T-helper 1 cell (primary cell): ENCODE measurements at places on chromosomes 12 and 14.

DNA sequence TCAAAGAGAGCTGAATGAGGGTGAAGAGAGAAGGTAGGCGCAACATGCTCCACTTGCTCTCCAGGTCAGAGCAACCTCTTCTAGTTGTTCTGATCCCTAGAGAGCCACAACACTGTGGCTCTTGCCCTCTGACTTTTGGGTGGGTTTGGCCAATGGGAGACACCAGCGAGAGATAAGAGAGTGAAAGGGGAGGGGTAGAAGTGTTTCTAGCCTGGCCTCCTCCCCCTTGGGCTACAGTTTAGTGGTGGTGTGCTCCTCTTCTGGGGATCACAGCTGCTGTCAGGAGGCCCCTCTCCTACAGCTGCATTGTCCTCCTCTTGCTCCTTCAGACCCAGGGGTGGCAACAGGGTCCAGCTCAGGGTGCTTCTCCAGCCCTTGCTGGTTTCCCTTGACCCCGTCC lies 454.8 kb downstream of the FUT8 start:
- no peak for DNase-seq

DNA sequence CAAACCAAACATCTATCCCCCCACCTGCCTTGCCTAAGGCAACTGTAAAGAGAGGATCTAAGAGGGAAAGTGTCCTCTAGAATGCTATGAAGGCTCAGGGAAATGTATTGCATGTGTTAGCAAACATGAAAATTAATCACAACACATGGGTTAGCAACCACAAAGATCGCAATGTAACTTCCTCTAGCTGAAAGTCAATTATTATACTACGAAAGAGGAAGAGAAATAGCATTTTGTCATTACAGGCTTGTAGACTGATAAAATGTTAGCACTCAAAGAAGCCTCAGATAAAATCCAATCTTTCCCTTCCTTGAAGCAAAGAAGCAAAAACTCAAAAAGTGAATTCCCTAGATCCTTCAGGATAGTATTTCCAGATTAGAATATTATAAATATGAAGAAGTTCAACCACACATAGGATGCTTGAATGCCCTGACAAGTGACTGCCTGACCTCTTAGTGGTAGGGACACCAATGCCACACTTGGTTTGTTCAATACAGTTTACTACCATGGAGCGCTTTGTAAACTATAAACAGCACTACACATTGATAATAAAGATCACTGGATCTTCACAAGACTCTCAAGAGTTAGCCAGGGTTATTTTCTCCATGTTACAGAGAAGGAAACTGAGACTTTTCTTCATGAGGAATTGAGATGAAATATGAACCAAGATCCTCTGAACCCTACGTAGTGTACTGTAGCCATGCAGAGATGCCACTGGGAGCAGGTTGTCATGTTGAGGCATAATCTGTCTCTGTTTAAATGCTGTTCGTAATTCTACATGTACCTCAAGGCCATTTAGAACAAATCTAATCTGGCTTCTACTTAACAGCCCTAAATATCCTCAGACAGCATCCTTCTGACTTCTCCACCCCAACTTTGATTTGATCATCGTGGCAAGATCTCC lies 100.7 kb downstream of the ITPR2 start:
- DNase-seq = no peak

- DNase-seq = no peak
Measured at GRCh38 chr12:57106021-57106708, 5.0 kb downstream of the STAT6 start.

DNA sequence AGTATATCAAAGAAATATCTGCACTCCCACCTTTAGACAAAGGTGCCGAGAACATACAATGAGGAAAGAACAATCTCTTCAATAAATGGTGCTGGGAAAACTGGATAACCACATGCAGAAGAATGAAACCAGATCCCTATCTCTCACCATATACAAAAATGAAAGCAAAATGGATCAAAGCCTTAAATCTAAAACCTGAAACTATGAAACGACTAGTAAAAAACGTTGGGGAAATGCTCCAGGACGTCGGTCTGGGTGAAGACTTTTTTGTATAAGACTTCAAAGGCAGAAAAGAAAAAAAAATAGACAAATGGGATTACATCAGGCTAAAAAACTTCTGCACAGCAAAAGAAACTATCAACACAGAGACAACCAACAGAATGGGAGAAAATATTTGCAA lies 83.8 kb downstream of the PPM1A start:
- DNase-seq = peak; percentile 24

- DNase-seq = peak; percentile 73
Measured at GRCh38 chr14:61034416-61035120, 53.5 kb downstream of the SLC38A6 start.

DNA sequence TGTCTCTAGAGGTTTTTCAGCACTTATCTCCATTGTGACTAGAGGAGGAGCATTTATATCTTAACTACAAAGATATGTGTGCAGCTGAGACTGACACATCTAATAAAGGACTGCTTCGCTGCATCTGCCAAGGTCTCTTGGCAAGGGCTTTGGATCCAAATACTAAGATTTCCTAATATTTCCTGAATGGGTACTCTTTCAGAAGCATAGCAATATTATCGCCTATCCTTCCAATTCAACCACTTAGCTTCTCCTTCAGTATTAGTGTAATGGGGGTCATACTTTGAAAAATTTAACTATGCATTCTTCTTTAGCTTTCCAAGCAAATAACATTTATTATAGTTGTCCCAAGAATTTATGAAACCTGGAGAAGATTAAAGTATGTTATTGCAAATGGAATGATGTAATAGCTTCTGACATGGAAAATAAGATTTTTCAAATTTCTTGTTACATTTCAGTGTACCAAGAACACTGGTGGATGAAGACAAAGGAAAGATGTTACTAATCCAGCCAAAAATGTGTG lies 243.0 kb upstream of the PDE3A start:
- DNase-seq = no peak

DNA sequence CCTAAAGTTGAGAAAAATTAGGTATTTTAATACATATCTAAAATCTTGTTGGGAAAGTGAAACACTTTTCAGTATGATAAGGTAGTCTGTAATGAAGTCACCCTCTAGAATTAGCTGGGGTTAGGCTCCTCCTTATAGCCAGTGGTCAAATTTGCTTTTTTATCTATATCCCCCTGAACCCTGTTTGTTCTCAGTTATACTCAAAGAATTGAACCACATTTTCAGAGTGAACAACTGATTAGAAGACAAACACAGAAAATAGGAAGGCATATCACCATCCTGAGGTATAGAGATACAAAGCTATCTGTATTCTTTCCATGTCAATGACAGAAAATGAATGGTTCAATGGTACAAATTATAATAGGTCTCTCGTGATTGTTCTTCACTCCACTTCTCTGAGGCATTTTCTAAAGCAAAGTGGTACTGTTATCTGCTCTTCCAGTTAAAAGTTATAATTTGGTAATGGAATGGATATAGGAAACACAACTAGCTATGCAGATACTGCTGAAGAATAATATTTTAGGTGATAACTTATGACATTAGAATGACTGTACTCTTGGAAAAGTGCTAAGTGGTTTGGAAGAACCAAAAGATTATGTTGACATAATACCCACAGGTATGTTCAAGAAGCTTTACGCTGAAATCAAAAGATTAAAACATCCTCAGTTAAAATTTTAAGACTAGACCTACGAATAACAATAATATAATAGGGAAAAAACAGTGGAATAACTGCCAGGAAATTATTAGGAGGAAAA lies 27.6 kb downstream of the WASHC3 start:
- no peak for DNase-seq

DNA sequence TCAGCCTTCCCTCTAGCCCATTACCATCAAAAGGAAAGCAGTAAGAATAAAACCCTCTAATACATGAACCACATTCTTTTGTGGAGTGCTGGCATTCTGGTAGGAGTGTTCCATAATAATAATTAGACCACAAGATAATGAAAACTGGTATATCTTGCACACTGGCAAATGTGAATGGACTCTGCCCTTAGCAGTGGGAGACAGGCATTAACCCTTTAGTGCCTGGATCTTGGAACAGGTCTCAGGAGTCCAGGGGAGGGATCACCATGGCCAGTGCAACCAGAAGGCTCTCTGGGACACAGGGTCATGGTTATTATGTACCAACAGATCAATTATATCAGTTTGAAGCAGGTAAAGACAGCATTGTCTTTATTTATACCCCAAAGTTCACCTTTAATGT lies 387.5 kb upstream of the TMPO start:
- DNase-seq = no peak

DNA sequence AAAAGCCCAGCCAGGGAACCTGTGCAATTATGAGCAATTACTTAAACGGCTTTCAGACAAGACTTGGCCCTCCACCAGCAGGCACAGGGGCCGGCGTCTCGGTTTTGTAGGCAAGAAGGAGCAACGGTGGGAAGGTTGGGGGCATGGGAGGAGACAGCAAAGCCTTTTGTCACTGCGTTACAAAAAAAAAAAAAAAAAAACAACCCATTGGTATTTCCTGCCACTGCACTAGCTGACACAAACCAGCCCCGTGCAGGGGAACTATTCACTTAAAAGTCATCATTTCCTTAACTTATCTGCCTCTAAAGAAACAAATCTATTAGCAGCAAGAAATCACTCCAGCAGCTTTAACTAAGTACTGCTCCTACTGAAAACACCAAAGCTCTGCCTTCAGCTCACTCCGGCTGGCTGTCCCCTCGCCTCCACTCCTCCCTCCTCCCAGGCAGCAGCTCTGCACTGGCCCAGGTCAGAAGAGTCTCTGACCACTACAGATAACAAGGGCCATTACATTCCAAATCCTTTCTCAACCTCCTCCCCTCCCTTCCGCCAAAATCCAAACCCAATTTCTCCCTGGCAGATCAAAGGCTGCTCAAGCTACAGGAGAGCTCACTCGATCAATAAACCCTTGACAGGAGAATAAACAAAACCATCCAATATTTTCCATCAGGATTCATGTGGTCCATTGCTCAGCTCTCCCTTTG lies 105.2 kb upstream of the CDKN3 start:
- no peak for DNase-seq

- no peak for DNase-seq
Measured at GRCh38 chr14:32249780-32250179, 46.7 kb upstream of the RNU6-8 start.

- DNase-seq = no peak
Measured at GRCh38 chr12:89493670-89494302, 30.8 kb downstream of the GALNT4 start.

DNA sequence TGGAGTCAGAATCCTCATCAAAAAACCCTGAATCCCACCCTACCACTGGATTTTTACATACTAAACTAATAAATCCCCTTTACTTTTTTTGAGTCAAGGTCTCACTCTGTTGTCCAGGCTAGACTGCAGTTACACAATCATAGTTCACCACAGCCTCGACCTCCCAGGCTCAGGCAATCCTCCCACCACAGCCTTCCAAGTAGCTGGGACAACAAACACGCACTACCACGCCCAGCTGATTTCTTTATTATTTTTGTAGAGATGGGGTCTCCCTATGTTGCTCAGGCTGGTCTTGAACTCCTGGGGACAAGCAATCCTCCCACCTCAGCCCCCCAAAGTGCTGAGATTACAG lies 24.3 kb downstream of the SPTSSA start:
- DNase-seq = no peak

GRCh38 chr14:20460458-20461224 lies 593 bp downstream of the PIP4P1 start:
- peak; percentile 52 for DNase-seq

GRCh38 chr14:34912182-34912581 lies 37.0 kb upstream of the BAZ1A start:
- DNase-seq = no peak

DNA sequence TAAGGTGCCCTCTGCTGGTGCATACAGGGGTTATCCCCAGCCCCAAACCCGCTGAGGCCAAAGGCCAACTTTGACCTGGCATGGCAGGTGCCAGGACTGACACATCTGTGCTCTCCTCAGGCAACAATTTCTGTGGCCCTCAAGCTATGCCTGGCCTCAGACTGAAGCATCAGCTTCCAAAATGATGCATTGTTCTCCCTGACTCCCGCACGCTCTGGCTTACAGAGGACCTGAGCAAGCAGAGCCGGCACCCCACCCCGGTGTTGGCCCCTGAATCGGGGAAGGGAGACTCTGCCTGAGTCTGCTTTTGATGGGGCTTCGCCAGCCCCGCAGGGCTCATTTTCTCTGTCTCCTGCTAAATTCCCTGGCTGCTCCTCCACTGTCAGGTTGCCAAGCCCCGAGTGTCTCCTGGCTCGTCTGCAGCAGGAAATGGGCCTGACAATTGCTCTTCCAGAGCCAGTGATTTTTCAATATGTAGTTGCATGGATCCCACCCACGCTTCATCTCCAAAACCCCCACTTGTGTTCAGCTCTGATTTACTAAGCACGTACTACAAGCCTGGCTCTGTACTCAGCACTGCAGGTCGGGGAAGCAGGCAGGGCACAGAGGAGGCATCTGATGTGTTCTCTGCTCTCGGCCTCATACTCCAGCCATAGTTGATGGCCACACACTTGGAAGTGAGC lies 126.1 kb downstream of the SLC38A6 start:
- no peak for DNase-seq

GRCh38 chr12:64083285-64084210 lies 138.5 kb downstream of the KICS2 start:
- DNase-seq = no peak

- no peak for DNase-seq
Measured at GRCh38 chr14:105853907-105854599, 327.7 kb downstream of the TMEM121 start.

DNA sequence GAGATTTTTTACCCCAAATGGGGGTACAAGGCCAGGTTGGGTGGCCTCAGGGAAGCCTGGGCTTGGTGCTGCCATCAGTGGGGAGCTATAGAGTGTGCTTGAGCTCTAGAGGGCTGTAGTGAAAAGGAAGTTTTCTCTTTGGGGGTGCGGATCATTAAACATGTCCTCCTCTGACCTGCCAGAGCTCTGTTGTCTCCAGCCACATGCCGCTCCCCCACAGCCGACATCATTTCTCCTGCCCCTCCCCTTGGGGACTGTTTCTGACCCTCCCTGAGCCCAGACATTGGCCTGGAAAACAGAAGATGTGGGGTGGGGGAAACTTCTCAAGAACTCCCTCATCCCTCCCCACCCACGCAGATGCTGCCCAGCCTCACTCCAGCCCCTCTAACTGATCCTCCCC lies 25.3 kb downstream of the DTX1 start:
- no peak for DNase-seq

- DNase-seq = no peak
Measured at GRCh38 chr12:3315201-3315661, 175.8 kb upstream of the PRMT8 start.

DNA sequence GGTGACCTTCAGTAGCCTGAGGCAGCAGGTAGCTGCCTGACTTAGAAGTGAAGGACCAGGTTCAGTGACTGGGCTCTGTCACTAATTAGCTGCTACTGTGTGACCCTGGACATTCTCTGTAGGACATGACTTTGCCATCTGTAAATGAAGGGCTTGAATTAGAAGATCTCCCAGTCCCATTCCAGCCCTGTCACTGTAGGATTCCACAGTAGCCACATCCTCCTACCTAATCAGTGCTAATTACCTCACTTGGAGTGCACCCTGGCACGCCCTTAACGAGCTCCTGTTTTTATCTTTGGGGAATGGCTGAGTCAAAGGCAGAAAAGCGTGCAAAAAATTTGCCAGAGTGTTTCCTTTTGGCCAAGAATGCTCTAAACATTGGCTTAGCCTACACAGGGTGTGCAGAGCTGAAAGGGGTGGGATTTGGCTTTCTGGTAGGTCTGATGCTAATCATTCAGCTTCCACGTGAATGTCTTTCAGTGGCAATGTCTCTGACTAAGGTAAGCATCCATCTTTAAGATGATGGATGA lies 6.8 kb downstream of the NTF3 start:
- DNase-seq = no peak
